ENCODE measurements at places on chromosomes 5 and 9.
A peak's percentile ranks its signal among the peaks of the same experiment; 100 is the strongest.

DNA sequence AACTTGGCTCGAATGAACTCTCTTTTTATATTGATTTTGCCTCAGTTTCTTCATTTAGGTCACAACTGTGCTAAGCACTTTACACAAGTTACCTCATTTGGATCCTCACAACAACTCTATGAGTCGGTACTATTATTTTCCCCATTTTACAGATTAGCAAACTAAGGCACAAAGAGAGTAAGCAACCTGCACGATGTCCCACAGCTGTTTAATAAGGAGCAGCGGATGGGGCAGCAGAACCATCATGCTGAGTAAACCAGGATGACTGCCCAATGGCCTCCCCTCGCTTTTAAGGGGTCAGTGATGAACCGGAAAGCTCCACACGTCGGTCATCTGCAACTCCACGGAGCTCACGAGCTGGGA is 607 bp downstream of the PRELID2 start:
- no peak for DNase-seq

- no peak for DNase-seq
Observed at GRCh38 chr5:160922311-160922710, 70.3 kb upstream of the ATP10B start.

DNA sequence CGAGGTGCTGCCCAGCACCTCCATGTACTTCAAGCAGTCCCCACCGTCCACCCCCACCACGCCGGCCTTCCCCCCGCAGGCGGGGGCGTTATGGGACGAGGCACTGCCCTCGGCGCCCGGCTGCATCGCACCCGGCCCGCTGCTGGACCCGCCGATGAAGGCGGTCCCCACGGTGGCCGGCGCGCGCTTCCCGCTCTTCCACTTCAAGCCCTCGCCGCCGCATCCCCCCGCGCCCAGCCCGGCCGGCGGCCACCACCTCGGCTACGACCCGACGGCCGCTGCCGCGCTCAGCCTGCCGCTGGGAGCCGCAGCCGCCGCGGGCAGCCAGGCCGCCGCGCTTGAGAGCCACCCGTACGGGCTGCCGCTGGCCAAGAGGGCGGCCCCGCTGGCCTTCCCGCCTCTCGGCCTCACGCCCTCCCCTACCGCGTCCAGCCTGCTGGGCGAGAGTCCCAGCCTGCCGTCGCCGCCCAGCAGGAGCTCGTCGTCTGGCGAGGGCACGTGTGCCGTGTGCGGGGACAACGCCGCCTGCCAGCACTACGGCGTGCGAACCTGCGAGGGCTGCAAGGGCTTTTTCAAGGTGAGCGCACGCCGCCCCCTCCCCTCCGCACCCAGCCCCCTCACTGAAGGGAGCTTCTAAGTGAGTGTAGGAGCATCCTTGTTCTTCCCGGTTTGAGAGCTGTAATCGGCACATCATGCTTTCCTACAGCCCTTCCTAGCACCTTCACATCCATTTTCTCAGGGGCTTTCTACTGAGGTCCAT is 6.9 kb downstream of the NR4A3 start:
- peak; percentile 81 for DNase-seq

DNA sequence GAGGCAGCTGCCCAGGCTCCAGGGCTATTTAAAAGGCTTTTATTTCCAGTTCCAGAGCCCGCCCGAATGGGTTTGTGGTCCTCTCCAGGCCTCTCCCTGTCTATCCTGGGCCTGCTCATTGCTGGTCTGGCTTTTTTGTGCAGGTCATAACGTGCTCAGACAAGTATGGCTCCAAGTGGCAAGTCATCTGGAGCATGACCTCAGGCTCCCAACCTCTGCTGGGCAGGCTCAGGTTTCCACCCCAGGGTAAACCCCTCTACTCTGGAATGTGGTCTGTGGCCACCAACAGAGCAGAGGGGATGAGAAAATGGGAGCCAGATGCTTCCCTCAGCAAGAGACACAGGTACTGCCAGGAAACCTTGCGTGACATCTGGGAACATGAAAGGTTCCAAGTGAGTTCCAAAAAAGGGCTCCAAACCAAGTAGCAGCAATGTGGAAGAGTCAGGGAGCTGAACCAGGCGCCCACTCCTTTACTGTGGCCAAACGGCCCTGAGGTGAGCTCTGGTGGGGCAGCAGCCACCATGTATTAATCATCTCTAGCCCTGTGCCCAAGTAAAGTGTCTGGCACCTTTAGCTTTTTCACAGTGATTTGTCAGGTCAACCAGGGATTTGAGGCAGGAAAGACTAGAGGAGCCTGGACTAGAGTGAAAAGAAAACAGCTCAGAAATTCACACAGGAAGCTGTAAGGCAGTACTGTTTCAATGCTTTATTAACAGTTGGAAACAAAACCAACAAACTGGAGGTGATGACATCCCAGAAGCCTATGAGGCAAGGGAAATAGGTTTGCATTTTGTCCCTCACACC is 25.7 kb downstream of the PCDHGC5 start:
- peak; percentile 90 for DNase-seq

DNA sequence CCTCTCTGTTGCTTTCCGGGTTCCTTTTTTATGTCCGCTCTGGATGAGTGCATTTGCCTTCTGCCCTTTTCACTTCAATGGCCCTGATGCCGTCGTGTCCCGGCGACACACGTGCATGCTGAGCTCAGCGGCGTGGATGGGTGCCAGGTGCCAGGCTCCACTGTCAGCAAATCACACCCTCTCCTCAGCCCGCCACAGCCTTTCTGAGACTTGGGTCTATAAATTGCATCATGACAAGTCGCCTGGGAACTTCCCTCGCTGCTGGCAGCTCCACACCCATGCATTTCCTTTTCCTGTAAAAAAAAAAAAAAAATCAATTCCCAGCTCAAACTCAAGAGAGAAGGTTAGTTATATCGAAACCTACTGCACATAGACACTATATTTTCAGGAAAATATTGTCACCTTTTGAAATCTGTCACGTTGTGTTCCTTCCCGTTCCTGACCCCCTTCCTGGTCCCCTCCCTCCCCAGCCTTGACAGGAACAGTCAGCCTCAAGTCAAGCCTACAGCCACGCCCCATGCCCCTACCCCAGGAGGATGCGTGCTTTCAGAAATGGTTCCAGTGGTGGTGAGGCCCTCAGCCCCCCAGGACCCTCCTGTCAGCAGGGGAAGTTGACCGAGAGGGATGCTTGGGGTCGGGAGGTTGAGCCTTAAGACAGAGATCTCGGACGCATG is 110.3 kb upstream of the PTCH1 start:
- no peak for DNase-seq

DNA sequence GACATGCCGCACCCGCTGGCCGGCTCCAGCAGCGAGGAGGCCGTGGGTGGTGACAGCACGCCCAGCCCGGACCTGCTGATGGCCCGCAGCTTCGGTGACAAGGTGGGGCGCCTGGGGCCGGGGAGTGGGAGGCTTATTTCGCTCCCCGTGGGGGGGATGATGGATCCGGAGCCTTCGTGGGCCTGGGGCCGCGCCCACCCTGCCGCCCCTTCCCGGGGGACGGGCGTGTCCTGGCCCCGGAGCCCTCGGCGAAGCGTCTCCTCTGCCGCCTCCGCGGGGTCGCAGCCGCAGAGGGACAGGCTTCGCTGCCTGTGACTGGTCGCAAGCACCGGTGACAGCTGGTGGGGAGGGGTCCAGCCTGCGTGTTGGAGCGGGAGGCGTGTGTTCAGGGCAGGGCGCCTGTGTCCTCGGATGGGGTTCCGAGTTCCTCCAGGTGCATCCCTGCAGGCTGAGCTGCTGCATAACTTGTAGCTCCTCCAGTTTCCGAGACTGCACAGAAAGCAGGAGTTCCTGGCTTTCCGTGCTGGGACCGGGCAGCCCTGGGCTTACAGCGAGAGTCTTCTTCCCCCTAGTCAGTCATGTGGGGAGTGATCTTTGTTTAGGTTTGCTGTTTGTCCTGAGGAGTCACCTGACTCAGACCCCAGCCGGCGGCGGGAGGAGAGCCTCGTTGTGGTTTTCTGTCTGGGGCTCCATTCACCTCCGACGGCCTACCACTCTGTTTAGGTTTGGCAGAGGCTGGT is 666 bp downstream of the SNX30 start:
- peak; percentile 90 for DNase-seq

- no peak for DNase-seq
Observed at GRCh38 chr5:163529698-163530097, 24.3 kb downstream of the MAT2B start.

GRCh38 chr5:56607551-56607950 is 207.8 kb upstream of the MAP3K1 start:
- peak; percentile 70 for DNase-seq

GRCh38 chr5:136249678-136250266 is 56.8 kb upstream of the SMIM32 start:
- peak; percentile 86 for DNase-seq

DNA sequence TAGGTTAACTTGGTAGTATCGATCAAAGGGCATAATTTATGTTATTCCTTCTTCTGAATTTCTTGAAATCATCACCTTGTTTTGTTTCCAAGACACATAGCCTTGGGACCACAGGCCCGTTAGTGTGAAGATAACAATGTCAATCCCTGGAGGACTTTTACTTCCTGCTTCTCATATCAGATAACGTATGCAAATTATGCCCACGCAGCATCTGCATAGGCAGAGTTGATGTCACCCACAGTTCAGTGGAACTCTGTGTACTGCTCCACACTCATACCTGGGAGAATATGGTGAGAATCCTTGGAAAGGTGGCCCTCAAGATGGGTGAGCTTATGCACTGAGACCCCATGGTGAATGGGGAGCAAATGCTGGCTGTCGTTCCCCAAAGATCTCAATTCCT is 95.0 kb downstream of the CFAP90 start:
- DNase-seq, result no peak

DNA sequence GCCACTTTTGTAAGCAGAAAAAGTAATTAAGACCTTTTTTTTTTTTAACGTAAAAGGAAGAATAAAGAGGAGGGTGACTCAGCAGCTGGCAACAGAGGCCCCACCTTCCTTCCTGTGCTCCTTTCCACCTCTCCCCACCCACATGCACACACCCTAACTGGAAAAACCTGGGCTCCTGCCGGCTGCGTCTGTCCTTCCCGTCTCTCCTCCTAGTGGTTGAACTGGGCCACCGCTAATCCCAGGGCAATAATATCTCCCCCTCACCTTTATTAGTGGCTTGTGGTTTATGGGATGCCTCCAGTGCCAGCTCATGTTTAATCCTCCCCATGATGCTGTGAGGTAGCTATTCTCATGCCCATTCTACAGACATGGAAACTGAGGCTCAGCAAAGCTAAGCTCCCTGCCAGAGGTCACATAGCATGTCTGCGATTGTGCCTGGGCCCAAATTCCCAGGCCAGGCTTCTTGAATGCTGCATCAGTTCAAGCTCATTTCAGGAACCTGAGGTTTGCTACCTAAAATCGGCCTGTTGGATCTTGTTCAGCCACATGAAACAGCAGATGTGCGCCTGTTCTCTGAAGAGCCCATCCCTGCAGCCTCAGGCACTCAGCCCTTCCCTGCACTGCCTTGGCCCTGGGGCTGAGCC is 60.9 kb upstream of the IL17B start:
- peak; percentile 90 for DNase-seq

- no peak for DNase-seq
Observed at GRCh38 chr5:97778451-97778850, 595.4 kb upstream of the RIOK2 start.

GRCh38 chr5:171137768-171138525 is 171.1 kb upstream of the TLX3 start:
- DNase-seq, result no peak

DNA sequence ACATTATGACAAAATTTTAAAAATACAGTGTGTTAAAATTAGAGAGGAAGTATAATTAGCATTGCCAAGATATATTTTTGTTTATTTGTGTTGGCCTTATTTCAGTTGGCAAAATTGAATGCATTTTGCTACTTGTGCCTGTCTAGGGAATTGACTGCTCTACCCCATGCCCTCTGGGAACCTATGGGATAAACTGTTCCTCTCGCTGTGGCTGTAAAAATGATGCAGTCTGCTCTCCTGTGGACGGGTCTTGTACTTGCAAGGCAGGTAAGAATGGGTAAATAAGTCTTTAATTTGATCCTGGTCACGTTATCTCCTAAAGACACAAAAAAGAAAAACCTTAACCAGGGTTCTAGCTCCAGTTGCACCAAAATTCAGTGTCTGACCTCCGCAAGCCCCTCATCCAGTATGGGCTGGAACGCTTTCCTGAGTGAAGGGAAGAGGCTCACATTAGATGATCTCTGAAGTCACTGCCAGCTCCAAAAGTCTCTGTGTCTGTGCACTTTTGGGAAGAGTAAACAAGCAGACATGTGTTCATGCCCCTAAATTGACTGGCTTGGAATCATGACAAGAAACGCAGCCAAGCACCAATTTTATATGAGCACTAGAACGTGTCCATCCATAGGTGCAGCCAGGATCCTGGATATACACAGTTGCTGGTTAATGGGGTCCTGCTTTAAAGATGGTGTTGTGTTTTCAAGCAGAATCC is 98.3 kb upstream of the PRRC1 start:
- DNase-seq, result no peak

DNA sequence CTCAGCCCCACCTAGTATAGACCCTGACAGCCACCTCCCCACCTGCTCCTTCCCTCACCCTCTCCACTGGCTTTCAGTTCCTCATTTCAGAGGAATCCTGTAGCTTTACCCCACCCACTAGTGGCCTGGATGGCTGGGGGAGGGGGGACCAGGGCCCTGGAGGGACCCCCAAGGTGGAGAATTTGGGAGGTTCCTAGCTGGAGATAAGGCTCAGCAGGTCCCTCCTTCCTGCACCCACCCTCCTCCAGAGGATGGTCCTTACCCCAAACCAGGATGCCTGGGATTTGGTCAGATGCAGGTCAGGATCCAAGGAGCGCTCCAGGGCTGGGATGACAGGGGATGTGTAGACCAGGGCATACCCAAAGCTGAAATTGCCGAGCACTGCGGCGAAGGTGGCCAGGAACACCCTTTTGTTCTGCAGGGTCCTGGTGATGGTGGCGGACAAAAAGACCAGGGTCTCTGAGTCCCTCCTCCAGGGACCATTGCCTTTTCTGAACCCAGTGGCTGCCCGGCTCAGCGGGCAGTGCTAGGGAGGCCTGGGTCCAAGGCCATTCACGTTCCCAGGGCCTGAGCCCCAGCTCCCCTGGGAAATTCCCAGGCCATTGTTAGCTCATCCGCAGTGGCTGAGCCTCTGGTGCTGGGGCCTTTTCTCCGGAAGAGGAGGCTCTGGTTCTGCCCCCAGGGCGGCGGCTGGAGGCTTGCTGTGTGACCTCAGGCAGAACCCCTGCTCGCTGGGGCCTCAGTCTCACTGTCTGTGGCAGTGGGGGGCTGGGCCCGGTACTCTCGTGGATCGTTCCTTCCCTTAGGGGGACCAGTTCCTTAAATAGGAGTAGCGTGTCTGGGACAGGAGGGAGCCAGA is 678 bp downstream of the SLC2A6 start:
- peak; percentile 69 for DNase-seq

- no peak for DNase-seq
Observed at GRCh38 chr9:133513214-133514100, 11.3 kb downstream of the MYMK start.

DNA sequence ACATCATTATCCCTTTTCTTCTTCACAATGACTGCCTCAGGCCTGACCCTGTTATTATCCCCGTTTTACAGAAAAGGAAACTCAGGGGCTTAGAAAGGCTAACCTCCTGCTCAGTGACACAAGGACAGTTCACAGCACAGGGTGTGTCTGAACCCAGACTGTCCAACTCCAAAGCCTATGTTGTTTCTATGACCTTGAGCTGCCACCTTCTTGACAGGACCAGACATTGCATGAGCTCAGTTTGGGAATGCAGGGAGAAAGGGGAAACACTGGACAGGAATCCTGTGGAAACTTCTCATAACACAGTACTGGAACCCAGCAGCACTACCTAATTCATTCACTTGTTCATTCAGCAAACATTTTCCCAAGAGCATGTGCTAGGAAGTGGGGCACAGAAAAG is 472.8 kb downstream of the CDK5RAP2 start:
- no peak for DNase-seq

GRCh38 chr5:22053195-22053594 is 799.9 kb downstream of the CDH12 start:
- no peak for DNase-seq

- no peak for DNase-seq
Observed at GRCh38 chr5:27026801-27027200, 11.6 kb downstream of the CDH9 start.

Measured in endodermal cell (in vitro differentiated cells).